ENCODE measurements at places on chromosomes 1 and 21.

- DNase-seq, result no peak
Observed at GRCh38 chr1:38433084-38433722, 386.6 kb upstream of the POU3F1 start.

GRCh38 chr1:171661076-171661650, 8.7 kb upstream of the MYOC start:
- DNase-seq, result no peak

DNA sequence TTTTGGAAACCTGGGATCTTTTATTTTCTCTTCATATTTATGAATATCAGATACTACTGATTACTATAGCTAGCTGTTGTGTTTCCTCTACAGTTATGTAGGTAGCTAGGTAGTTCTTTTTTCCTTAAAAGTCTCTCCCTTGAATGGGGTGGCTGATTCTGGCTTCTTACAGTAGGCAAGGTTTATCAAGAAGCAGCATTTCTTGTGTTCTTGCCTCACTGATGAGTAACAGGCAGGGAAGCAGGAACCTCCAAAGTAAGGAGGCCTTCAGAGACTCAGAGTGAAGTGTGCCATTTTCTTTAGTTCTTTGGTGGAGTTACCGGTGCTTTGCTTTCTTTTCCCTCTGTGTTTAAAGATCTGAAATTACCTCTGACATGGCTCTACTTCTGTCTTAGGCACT, 56.0 kb downstream of the ZMYM4 start:
- DNase-seq, result no peak

GRCh38 chr1:198462365-198463019, 78.0 kb downstream of the ATP6V1G3 start:
- DNase-seq, result peak; percentile 0

DNA sequence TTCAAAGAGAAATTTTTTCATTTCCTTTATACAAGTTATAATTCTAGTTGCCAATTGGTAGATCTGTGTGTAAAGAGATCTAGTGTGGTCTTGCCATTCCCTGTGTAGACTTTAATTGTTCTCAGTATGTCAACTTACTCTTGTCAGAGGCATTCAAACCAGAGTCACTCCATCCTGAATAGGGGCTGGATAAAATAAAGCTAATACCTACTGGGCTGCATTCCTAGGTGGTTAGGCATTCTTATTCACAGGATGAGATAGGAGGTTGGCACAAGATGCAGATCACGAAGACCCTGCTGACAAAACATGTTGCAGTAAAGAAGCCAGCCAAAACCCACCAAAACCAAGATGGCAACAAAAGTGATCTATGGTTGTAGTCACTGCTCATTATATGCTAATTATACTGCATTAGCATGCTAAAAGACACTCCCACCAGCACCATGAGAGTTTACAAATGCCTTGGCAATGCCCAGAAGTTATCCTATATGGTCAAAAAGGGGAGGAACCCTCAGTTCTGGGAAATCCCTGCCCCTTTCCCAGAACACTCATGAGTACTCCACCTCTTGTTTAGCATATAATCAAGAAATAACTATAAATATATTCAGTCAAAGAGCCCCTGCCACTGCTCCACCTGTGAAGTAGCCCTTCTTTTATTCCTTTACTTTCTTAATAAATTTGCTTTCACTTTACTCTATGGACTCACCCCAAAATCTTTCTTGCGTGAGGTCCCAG, 74.0 kb upstream of the ADAMTS5 start:
- no peak for DNase-seq

- no peak for DNase-seq
Observed at GRCh38 chr1:197857477-197857876, 45.0 kb upstream of the C1orf53 start.
